ENCODE measurements at places on chromosomes 11 and 22. TPM values are rescaled to one million over a fixed set of nuclear protein-coding genes. Genes with fewer than 3 reads are reported as not detected.

PACS1 gene
- total RNA-seq, result 63.1 TPM

OR5A1 gene
- total RNA-seq, result not detected

NLRP14 gene
- total RNA-seq, result not detected

CCDC116 gene
- 0.06 TPM for total RNA-seq

FGF19 gene
- total RNA-seq, result 0.03 TPM

OPCML gene
- total RNA-seq, result not detected

F2 gene
- total RNA-seq, result 3.2 TPM

OR5B21 gene
- not detected for total RNA-seq

RFPL2 gene
- total RNA-seq, result 0.07 TPM

DUSP8 gene
- total RNA-seq, result 2.5 TPM

LIF gene
- total RNA-seq, result 39.1 TPM

ADM2 gene
- total RNA-seq, result 0.64 TPM

SLC37A2 gene
- total RNA-seq, result 0.12 TPM

SCO2 gene
- 9.9 TPM for total RNA-seq

OR9Q1 gene
- not detected for total RNA-seq

XKR3 gene
- total RNA-seq, result not detected

APLNR gene
- total RNA-seq, result 0.06 TPM

P4HA3 gene
- 45.2 TPM for total RNA-seq

TTC17 gene
- 30.3 TPM for total RNA-seq

CST6 gene
- not detected for total RNA-seq

SCN4B gene
- 0.08 TPM for total RNA-seq

OR5B12 gene
- not detected for total RNA-seq

PLA2G6 gene
- total RNA-seq, result 5.1 TPM

CCDC34 gene
- total RNA-seq, result 29.5 TPM

NRXN2 gene
- 0.23 TPM for total RNA-seq

Data from A549 treated with CORT108297 at 1 μM for 4 hours (cell line).